ENCODE measurements at places on chromosomes 3 and 15.

DNA sequence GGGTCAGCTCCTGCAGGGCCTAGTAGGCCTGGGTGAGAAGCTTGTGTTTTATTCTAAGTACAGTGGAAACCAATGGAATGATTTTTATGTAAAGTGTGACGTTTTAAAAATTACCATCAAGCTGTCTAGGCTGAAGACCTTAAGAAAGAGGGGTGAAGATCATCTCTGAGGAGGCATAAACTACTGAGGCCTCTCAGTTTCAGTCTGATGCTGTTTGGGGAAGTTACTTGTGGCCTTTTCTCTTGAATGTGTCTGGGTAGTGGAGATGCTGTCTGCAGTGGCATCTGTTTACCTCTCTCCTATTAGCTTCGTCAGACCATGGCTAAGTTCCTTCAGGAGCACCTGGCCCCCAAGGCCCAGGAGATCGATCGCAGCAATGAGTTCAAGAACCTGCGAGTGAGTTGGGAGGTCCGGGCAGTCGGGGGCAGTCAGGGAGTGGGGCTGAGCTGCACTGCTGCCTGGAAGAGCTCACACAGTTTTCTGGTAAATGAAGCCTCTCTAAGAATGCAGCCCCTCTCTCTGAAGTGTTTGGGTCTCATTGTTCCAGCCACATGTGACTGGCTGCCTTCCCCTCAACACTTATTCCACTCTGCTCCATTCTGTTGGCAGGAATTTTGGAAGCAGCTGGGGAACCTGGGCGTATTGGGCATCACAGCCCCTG, 1.9 kb downstream of the IVD start:
- no peak for DNase-seq

- no peak for DNase-seq
Measured at GRCh38 chr3:114624571-114625181, 330.8 kb downstream of the TIGIT start.

DNA sequence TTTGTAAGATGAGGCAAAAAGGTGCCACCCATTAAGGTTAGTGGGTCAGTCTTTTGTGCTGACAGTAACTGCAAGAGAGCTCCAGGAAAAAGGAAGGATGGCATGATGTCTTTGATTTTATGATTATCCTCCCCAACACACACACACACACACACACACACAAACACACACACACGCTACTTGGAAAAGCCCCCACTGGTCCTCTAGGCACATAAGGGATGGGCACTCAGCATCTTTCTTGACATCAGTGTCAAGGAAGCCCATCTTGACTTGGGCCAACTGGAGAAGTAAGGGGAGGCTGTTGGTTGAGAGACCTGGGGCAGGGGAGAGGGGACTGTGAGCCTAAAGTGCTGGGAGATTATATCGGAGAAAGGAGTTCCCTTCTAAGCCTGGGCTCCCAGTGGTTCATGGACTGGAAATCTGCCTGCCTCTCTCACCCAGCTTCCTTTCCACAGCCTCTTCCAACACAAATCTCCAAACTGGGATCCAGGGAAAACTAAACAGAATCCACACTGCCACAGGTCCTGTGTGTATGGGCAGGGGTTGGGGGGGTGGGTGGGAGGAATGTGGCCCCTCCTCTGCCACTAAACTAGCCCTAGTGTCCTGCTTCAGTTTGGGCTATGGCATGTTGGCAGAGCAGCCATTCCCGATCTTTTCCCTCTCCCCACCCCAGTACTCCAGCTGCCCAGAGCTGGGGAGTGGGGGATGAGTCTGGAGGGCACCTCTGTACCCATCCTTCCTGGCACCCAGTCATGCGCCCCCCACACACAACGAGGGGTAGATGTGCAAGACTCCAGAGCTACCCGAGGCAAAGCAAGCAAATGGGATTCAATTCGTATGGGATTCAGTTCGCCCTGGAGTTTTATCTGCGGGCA, 1.6 kb downstream of the AMOTL2 start:
- no peak for DNase-seq

DNA sequence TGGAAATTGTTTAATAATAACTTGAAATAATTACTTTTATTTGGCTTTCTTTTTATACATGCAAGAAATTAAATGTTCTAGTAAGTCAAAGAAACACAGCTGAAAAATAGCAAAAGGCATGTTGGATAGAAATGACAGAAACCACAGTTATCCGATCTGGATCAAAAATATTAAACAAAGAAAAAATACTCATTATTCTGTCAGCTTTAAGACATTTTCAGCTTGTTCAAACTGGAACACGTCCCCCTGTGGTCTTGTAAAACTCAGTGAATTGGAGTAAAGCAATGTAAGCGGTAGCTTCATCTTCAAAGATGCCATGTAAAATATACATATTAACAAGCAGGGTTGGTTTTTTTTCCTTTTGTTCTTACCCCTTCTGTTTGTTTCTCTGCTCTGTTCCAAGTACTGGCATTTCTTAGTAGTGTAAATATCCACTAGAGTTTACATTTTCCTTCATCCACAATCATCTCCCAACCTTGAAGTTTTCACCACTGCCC, 223.4 kb downstream of the IGSF11 start:
- no peak for DNase-seq

- no peak for DNase-seq
Measured at GRCh38 chr3:42980909-42981308, 1.8 kb downstream of the GASK1A start.

DNA sequence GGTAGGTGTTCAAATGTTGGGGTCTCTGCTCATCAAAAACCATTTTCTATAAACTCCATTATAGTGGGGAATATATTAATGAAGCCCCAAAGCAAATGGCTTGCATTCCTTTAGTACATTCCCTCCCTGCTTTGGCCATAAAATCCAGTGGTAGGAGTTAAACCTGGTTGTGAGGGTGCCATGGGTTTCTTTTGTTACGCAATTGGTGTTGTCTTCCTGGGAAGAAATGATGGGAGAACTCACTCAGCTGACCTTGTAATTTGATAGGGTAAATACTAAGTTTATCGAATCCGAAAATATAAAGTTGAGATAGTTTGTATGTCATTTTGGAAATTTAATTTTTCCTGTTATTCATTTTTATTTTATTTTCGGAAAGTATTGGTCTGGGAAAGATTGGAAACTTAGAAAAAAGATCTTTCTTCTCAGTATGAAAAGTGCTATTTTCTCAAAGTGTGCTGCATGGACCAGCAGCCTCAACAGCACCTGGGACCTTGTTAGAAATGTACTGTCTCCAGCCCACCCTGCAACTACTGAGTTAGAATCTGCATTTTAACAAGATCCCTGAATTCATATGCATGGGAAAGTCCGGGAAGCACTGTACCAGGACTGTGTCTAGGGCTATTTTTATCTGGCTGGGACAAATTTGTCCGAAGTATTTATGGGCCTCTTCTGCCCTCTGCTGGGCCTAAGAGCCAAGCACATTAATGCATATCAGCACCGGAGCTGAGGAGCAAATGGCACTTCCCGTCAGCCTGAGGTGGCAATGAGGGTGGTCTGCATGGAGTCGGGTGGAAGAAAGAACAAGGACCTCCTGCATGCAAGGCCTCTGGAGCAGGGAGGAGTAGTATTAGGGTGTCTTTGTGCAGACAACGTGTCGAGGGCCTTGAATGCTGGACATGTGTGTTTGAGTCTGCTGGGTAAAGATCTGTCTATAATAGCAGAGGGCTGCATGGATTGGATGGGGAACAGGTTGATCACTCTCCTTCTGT, 54.7 kb downstream of the FAM81A start:
- peak; percentile 36 for DNase-seq

DNA sequence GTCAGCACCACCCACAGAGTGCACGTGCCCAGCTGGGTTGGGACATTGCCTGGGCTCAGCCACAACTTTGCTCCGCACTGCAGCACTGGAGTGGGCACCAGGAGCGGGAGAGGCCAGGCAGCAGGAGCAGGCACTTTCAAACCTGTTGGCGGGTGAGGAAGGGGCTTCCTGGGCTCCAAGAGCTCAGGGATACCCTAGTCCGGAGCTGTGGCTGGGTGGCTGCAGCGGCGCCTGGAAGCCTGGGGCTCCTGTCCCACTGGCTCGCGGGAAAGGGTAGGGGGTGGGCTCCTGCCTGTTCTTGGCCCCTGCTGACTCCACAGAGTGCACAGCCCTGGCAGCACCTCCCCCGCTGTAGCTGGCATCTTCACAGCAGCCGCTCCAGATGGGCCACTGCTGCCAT, 417.6 kb upstream of the RGMA start:
- no peak for DNase-seq

GRCh38 chr15:47371939-47372338, 345.4 kb upstream of the SEMA6D start:
- no peak for DNase-seq

DNA sequence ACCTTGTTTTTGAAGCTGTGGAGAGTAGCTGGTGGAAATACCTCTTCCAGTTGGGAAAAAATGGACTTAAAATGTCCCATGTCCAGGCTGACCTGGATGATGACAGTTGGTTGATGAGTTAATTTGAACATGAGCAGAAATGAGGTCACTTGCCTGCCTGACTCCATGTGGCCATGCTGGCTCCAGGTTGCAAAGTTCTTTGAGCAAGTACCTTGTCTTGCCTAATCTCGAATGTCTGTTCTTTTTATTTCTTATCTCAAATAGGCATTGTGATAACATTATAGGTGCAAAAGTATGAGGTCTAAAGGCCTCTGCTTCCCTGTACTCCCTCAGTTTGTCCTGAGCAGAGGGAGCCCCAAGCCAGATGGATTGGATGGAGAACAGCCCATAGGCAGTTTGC, 9.0 kb downstream of the MAPKBP1 start:
- no peak for DNase-seq

- no peak for DNase-seq
Measured at GRCh38 chr3:171379281-171379680, 80.9 kb downstream of the TNIK start.

GRCh38 chr3:42701371-42702065, 1.1 kb downstream of the HHATL start:
- DNase-seq: no peak

GRCh38 chr3:193522473-193522872, 32.2 kb downstream of the ATP13A4 start:
- DNase-seq: no peak

DNA sequence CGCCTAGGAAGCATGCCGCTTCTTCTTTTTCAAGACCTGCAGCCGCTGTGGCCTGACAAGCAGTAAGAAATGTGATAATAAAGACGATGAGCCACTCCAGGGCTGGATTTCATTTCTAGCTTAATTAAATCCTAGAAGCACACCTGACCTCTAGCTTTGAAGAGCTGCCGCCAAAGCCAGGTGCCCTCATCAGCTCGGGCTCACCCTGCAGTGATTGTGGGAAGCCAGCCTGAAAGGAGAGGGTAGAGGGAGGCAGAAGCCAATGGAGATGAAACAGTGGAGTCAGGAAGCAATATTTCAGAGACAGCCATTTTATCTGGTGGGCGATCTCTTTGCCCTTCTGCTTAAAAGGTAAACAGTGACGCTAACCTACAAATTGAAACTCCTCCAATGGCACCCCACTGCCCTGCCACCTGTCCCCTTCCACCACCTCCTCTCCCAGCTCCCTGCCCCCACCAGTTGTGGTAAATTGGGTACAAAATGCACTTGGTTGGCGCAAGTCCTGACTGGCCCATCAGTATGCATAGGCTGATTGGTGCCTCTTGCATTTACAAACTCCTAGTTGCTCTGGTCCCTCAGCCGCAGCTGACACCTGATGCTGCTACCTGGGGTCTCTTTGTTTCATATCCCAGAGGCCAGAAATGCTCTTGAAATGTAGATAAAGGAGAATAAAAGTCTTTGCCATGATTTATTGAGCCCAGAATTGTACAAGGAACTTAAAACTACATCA, 385.3 kb downstream of the PDCD6IP start:
- DNase-seq: peak; percentile 81

DNA sequence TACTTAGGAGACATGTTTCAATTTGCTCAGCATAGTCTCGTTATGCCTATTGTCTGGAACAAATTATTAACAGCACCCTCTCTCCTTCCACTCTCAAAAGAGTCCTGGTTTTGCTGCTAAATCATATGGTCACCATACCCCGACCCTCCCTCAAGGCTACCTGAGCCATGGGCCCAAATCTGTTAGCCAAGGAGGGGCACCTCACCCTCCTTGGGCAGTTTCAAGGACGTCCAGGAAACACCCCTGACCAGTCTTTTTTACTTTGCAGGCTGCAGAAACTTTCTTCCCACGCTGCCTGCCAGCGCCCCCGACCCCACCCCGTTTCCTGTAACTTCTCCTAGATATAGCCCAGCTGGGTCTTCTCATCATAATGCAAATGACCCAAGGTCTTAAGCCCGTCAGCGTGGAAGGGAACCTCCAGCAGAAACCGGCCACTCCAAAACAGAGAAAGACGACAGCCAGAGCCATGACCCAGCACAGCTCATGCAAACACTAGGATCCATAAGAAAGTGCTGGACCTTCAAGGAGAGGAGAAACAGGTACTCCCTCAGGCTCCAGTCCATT, 62.3 kb downstream of the ADCY5 start:
- DNase-seq: no peak

DNA sequence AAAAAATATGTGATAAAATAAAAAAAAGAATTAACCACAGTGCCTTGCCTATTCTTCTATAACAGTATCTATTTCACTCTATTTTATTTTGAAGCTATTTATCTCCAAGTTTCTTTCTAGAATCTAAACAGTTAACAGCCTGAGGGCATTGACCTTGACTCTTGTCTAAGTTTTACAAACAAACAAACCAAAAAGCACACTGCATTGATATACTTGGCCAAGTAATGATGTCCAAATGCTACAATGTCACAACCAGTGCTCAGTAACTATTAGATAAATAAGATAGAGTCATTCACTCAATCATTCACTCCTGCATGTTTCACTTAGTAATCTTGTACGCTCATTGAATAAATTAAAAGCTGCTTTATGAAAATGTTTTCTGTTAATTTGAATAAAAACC, 386.5 kb downstream of the TIGIT start:
- DNase-seq: no peak

DNA sequence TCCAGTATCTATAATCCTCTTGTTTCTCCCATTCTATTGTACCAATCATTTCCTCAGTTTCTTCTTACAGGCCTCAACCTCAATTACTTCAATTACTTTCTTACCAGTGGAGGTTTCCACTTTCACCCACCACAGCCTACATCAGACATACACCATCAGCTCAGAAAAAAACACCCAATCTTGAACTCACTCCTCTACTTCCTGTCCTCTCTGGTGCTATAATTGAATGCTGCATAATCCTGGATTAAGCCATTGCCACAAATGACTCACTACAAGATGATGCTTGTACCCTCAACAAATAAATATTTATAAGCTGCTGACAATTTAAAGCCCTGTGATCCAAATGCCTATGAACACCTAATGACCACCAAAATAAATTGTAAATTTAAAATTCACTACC, 18.5 kb downstream of the RYK start:
- DNase-seq: no peak

DNA sequence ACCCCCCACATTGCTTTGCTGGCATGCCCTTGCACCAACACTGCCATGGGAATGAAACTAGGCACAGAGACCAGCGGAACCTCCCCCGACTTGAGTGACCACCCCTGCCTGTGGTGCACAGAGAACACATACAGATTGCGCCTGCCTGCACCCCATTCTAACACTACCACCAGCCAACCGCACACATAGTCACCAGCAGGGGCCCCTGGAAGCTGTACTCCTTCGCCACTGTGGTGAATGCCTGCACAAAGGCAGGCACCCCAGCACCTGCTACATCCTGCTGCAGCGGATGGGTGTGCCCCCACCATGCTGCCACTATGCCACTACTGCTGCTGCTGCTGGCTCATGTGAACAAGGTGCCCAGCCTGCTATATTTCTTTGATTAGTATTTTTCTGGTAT, 27.4 kb upstream of the DNAAF4 start:
- DNase-seq: no peak

GRCh38 chr3:52093756-52094545, 37.6 kb upstream of the DUSP7 start:
- no peak for DNase-seq

- DNase-seq: no peak
Measured at GRCh38 chr15:39110336-39110735, 470.5 kb upstream of the THBS1 start.
